ENCODE measurements at places on chromosomes 11 and 22.

DNA sequence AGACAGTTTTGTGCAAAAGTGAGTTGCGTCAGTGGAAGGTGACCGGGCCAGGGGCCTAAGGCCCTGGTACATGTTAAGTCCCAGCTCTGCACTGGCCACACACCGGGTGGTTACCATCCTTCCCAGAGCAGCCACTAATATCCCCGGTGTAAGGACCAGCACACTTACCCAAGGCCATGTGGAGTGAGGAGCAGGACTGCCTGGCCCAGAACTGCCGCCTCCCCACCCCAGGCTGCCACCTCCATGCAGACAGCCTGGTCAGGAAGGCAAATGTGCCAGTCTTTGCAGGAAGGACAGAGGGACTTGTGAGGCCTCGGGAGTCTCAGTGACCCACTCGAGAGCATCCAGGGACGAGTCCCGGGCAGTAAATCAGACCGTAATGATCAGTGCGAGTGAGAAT, 102.9 kb downstream of the MORC2 start:
- no peak for DNase-seq

DNA sequence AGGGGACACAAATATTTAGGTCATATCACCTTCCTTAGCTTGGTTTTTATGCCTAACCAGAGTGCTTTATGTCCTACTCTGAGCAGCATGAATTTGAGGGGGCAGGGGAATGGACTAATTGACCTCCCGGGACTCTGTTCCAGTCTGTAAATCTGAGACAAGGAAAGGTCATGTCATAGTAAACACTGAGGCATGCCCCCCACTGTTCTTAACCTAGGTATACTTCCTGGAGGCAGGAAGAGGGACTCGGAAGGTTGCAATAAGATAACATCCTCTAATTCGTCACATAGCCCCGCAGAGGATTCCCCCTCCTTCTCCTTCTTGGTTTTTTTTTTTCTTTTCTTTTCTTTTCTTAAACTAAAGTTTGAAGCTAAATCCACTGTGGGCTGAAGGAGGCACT, 540.3 kb upstream of the CADM1 start:
- no peak for DNase-seq

- DNase-seq = peak; percentile 76
These were observed 873 bp upstream of the SCO2 start for GRCh38 chr22:50526108-50526833.

- no peak for DNase-seq
These were observed 61.3 kb upstream of the PRODH start for GRCh38 chr22:18997306-18997924.

GRCh38 chr11:128465531-128465930, 121.8 kb downstream of the ETS1 start:
- DNase-seq = peak; percentile 67

- peak; percentile 26 for DNase-seq
These were observed 624 bp downstream of the CBL start for GRCh38 chr11:119206511-119207414.

GRCh38 chr22:39087881-39088684, 9.0 kb upstream of the APOBEC3H start:
- DNase-seq = no peak

GRCh38 chr22:43754176-43754575, 57.9 kb downstream of the EFCAB6 start:
- no peak for DNase-seq

GRCh38 chr11:32033491-32033890, 57.4 kb upstream of the RCN1 start:
- no peak for DNase-seq

DNA sequence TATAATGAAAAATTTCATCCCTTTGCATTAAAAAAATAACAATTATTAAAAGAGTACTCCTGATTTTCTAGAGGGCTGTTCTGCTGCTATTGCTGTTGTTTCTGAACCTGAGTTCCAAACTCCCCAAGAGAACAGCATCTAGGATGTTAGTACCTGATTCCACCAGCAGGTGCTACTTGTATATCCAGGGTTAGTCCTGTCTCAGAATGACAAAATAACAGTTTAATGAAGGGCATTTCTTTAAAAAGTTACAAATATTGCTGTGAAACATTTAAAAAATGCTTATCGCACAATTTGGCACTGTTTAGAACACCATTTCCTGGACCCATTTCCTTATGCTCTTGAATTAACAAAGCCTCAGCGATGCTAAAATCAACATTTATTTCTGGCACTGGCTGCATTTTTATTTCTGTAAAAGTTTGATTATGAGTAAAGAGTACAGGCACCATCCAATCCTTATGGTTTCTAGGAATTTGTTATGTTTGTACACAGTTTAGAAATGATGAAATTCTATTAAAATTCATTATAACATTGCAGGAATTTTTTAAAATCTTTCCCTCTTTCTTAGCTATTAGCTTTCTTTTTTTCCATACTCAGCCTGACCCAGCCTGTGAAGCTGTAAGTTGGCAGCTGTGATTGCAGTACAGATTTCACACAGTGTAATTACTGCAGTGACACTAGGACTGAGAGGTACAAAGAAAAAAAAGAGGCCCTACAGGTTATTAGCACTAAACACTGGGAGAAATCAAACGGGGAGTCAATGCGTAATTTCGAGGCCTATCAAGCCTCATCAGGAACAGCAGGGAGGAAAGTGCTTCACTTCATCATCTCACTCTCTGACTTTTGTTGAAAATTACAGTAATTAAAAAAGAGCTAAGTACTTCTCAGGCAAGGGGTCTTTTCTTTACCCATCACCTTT, 208.8 kb downstream of the DCDC1 start:
- no peak for DNase-seq

GRCh38 chr11:46978005-46978491, 41.5 kb downstream of the CSTPP1 start:
- DNase-seq = no peak

- no peak for DNase-seq
These were observed 19.8 kb downstream of the PTDSS2 start for GRCh38 chr11:469684-470560.

DNA sequence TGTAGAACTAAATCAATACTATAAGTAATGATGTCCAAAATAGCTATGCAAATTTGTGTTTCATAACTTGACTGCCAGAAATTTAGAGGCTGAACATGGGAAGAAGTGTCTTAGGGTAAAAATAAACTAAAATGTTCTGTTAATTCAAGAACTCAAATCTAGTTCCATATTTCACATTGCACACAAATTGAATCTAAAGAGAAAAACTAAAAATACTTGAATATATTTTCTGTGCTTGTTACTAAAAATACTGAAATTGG, 43.5 kb downstream of the FANCF start:
- DNase-seq = no peak

GRCh38 chr11:87046824-87047223, 9.1 kb downstream of the TMEM135 start:
- DNase-seq = no peak

DNA sequence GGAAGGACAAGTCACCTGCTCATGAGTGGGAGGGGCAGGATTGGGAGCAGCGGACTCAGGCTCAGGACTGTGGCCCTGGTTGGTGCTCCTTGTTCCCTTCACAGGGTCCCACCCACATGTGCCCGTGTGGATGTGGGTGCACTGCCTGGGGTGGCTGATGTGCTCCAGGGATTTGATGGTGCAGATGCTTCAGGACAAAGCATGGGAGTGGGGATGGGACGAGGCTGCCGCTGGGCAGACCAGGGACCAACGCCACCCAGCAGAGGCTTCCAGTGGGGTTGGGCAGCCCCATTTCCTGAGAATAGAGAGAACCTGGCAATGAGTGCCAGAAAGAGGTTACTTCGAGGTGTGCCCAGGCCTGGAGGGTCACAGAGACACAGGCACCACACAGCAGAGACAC, 65.5 kb upstream of the IGLL5 start:
- DNase-seq = no peak

- no peak for DNase-seq
These were observed 6.2 kb downstream of the PANX1 start for GRCh38 chr11:94134651-94135512.

DNA sequence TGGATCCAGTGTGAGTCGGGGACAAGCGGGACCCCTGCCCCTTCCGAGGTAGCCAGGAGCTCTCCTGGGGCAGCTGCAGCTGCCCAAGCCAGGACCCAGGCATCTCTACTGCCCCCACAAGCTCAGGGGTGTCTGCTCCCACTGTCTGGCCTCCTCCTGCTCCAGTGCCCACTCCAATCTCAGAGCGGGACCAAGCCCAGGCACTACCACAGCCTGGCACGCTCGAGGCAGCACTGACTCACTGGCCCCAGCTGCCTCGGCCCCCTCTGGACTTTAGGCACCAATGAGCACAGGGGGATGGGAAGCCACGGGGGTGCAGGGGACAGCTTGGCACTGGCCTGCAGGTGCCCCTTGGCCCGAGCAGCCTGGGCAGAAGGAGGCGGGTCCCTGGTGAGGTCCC, 8.2 kb downstream of the IL2RB start:
- no peak for DNase-seq

- DNase-seq = no peak
These were observed 83.8 kb downstream of the CCDC81 start for GRCh38 chr11:86458294-86459001.

DNA sequence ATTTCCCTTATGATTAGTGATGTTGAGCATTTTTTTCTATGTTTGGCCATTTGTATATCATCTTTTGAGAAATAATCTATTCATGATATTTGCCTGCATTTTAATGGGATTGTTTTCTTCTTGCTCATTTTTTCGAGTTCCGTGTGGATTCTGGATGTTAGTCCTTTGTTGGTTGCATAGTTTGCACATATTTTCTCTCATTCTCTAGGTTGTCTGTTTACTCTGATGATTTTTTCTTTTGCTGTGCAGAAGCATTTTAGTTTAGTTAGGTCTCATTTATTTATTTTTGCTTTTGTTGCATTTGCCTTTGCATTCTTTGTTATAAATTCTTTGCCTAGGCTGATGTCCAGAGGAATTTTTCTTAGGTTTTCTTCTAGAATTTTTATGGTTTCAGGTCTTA, 87.3 kb downstream of the METTL15 start:
- DNase-seq = no peak

DNA sequence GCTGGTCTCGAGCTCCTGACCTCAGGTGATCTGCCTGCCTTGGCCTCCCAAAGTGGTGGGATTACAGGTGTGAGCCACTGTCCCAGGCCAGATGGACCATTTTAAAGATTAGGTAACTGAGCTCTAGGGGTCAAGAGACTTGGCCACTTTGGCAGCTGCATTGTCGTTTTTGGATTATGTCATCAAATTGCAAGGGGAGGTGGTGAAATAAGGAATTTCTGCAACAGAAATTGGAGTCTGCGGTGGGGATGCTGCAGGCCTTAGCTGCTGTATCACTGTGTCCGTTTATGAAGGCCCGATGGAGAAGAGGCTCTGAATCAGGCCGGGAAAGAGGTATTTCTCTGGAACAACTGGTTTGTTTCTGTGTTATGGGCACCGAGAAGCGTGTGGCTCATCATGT, 34.6 kb downstream of the PTPRJ start:
- DNase-seq = no peak

DNA sequence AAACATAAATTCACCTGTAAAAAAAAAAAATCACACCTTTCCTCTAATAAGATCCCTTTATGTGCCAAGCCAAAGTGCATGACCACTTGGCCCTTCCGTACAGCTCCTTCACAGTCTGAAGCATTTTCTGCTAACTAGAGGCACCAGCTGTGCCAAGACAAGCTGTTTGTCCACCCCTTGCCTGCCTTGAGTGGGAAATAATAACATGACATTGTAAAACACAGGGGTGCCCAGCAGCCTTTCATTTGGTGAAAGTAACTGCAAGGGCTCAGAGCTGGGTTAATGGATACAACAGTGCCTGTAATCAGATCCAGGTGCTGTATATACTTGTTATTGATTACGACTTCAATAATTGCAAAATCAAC, 59.2 kb downstream of the DDIAS start:
- no peak for DNase-seq

DNA sequence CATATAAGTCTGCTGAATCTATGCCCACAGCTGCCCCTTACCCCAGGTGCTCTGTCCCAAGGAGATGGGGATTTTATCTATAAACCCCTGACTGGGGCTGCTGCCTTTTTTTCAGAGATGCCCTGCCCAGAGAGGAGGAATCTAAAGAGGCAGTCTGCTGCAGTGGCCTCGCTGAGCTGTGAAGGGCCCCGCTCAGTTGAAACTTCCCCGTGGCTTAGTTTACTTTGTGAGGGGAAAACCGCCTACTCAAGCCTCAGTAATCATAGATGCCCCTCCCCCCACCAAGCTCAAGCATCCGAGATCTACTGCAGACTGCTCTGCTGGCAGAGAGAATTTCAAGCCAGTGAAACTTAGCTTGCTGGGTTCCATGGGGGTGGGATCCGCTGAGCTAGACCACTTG, 7.4 kb upstream of the SCGB1D4 start:
- no peak for DNase-seq

- DNase-seq = no peak
These were observed 14.0 kb downstream of the LAYN start for GRCh38 chr11:111554532-111554931.

DNA sequence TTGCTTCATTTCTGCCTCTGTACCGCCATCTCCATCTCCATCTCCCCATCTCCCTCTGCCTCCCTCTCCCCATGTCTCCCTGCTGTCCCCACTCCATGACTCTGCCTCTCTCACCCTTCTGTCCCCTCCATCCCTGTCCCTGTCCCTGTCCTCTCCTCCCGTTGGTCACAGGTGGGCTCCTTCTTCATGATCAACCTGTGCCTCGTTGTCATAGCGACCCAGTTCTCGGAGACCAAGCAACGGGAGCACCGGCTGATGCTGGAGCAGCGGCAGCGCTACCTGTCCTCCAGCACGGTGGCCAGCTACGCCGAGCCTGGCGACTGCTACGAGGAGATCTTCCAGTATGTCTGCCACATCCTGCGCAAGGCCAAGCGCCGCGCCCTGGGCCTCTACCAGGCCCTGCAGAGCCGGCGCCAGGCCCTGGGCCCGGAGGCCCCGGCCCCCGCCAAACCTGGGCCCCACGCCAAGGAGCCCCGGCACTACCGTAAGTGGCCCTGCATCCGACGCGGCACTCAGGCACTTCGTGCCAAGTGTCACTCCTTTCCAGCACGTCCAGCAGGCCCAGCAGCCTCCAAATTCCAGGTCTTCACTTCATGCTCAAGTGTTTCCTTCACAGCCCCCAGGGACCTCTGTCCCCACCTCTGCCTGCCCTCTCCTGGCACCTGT, 76.0 kb downstream of the CACNA1I start:
- no peak for DNase-seq

DNA sequence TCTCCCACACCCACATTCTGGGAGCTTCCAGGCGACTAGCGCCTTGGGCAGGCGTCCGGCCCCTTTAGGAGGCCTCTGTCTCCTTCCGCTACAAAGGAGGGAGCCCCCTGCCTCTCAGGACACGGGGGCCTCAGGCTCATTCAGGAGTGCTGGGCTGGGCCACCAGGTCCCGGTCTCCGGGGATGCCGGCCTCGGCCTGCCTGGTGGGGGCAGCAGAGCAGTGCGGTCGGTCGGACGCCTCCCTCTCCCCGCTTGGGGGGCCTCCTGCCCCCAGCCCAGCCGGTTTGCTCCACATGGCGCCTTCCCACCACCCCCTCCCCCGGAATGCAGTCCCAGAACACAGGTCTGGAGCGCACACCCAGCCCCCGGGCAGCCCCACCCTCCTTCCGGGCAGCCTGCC, 21.9 kb downstream of the MRPL23 start:
- DNase-seq = no peak

- no peak for DNase-seq
These were observed 418.7 kb upstream of the CADM1 start for GRCh38 chr11:115922876-115923275.
